ENCODE measurements at places on chromosomes 16 and 17. TPM values are rescaled to one million over a fixed set of nuclear protein-coding genes. Genes with fewer than 3 reads are reported as not detected.

DNA sequence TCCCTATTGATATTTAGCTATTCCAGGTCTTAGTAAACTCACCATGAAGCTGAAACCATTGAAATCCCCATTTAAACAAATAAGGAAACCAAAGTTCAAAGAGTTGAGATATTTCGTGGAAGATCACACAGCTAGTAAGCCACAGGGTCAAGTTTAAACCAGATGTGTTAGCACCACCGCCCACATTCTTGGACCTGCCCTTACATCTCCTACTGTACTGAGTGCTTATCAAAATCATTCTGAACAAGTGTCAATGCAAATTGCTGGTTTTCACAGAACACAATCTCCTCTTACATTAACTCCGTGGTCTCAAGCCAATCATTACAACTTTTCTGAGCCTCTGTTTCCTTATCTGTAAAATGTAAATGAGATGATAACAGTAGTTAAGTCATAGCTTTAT, 676.2 kb downstream of the CDH11 start:
- DNase-seq: no peak

GRCh38 chr17:48618256-48618896, 3.3 kb upstream of the HOXB8 start:
- DNase-seq: peak; percentile 94

- DNase-seq: no peak
These were observed 7.3 kb downstream of the ABI3 start for GRCh38 chr17:49217651-49218413.

DNA sequence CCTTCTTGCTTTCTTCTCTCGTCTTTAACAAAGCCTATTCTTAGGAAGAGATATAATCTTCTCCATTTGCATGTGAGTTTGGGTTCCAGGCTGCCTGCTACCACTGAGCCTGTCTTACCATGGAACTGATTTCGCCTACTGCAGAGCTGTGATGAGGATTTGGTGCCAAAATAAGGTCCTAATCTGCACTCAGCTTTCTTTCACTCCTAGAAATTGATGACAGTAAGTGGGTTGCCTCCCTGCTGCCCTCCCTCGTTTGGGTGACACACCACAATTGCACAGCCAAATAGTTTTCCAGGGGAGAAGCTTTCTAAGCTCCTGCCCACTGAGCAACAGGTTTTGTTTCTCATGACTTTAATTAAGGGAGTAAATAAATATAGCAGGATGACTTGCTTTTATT, 25.1 kb upstream of the ASIC2 start:
- DNase-seq: no peak

DNA sequence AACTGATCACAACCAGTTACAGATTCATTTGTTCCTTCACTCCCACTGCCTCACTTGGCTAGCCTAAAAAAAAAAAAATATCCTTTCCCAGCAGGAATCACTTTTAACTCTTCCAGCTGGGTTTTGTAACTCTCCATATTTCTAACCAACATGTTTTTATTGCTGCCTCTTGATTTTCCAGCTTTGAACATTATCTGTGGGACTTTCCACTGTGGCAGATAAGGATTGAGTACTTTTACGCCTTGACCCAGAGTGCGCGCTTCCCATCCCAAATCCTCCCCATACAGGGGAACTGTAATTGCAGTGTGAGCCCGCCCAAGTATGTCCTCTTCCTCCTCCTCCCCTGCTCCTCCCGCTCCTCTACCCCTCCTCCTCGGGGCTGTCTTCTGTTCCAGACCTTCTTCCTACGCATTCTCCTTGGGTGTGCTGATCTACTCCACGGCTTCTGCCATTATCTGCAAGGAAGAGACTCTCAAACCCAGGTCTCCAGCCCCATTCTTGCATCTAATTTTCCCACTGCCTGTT, 43.4 kb downstream of the CYB5D2 start:
- DNase-seq: no peak

DNA sequence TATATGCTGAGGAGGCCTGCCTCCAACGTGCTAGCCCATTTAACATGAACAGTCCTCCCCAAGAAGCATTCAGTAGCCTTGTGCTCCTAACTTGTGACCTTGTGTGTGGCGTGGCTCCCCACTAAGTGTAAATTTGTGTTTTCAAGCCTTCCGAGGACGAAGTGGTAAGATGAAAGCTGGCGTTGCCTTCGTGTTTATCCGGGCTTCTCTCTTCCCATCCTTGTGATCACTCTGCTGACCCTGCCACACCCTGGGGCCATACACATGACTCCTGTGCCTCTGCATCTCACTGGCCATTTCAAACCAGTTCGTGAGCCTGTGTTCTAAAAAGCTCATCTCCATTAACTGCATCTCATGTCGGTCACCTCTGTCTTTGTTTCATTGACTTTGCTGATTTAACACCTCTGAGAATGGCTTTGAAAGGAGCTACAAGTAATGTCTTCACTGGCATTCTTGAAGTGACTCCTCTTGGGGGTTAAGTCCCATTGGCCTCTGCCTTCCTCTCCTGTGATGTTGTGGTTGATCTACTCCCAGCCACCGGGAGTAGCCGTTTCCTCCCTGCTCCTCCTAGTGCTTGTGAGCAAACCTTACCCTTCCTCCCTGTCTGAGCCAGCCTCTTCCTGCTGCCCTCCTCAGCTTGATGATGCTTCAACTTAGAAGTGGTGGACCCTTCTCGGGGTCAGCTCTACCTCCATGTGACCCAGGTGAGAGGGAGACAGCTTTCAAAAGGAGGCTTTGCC, 27.4 kb upstream of the NAGLU start:
- no peak for DNase-seq

GRCh38 chr17:9324864-9325263, 250.8 kb downstream of the STX8 start:
- DNase-seq: no peak

TEX19 gene
- not detected for polyA plus RNA-seq

CDK5R1 gene
- polyA plus RNA-seq: 0.80 TPM

CEP295NL gene
- 0.91 TPM for polyA plus RNA-seq

CD19 gene
- not detected for polyA plus RNA-seq

MILR1 gene
- polyA plus RNA-seq: 0.47 TPM

All from hepatocyte (in vitro differentiated cells).